Adrenal gland (tissue), 19 donors: ENCODE measurements at places on chromosomes 11 and 22.
A peak's percentile ranks its signal among the peaks of the same experiment; 100 is the strongest.

DNA sequence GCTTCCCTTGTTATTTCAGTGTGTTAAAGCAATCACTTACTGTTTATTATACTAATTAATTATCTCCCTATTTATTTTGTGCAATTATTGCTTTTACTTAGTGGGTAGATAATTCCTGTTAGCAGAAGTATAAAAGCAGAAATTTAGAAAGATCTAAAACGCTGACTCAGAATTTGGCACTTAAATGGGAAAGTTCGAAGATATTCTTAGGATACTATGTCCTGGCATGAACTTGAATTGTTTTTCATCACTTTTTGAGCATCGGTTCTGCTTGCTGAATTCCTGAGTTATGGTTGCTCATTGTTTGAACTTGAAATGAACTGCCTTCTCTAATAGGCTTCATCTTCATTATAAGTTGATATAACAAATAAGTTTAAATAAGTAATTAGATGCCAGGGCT lies 325.4 kb downstream of the JRKL start:
- no peaks in the 10 kb centered on the region for H3K4me1 ChIP-seq
- DNase-seq, result no peak
- H3K36me3 ChIP-seq, result no peaks in the 10 kb centered on the region
- no peaks in the 10 kb centered on the region for H3K27me3 ChIP-seq
- no peak overlapping the region for H3K4me3 ChIP-seq
- H3K27ac ChIP-seq, result no peak overlapping the region

DNA sequence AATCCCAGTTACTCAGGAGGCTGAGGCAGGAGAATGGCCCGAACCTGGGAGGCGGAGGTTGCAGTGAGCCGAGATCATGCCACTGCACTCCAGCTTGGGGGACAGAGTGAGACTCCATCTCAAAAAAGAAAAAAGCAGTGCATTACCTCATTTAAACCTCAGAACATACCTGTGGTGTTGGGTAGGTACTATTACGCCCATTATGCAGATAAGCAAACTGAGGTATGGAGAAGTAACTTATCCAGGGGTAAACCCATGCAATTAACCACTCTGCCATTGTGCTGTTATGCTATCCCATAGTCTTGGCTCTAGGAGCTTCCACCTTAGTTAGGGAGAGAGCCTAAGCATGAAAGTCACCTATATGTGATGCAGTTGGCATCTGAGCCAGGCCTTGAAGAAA lies 2.3 kb upstream of the SEC14L3 start:
- H3K4me1 ChIP-seq, result no peaks in the 10 kb centered on the region
- H3K27ac ChIP-seq, result no peak overlapping the region
- H3K4me3 ChIP-seq, result no peak overlapping the region
- no peaks in the 10 kb centered on the region for H3K27me3 ChIP-seq
- no peak for DNase-seq
- H3K36me3 ChIP-seq, result no peaks in the 10 kb centered on the region

GRCh38 chr22:29310065-29310862 lies 3.8 kb downstream of the GAS2L1 start:
- H3K27ac ChIP-seq, result peak overlapping the region; percentile 82
- H3K4me1 ChIP-seq, result peaks cover 80% of the 10 kb centered on the region
- peak overlapping the region; percentile 7 for H3K4me3 ChIP-seq
- peak; percentile 52 for DNase-seq

DNA sequence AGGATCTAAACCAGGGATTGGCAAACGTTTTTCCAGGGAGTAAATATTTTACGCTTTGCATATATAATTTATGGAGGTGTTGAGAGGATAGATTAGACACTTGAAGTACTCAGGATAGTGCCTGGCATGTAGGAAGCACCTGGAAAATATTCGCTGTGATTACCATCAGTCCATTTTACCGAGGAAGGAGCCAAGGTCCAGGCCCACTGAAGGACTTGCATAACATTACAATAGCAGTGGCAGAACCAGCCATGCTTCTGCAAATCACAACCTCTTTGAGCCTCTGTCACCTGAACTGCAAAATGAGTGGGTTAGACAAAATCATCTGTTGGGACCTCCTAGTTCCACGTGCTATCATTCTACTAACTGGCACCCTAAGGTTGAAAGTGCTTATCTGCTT lies 5.4 kb downstream of the FUT4 start:
- no peaks in the 10 kb centered on the region for H3K36me3 ChIP-seq
- H3K27me3 ChIP-seq, result no peaks in the 10 kb centered on the region
- no peak overlapping the region for H3K27ac ChIP-seq

GRCh38 chr11:22407921-22408320 lies 69.7 kb downstream of the SLC17A6 start:
- H3K4me1 ChIP-seq, result no peaks in the 10 kb centered on the region
- no peaks in the 10 kb centered on the region for H3K36me3 ChIP-seq
- no peak for DNase-seq
- no peak overlapping the region for H3K27ac ChIP-seq
- H3K4me3 ChIP-seq, result no peak overlapping the region

DNA sequence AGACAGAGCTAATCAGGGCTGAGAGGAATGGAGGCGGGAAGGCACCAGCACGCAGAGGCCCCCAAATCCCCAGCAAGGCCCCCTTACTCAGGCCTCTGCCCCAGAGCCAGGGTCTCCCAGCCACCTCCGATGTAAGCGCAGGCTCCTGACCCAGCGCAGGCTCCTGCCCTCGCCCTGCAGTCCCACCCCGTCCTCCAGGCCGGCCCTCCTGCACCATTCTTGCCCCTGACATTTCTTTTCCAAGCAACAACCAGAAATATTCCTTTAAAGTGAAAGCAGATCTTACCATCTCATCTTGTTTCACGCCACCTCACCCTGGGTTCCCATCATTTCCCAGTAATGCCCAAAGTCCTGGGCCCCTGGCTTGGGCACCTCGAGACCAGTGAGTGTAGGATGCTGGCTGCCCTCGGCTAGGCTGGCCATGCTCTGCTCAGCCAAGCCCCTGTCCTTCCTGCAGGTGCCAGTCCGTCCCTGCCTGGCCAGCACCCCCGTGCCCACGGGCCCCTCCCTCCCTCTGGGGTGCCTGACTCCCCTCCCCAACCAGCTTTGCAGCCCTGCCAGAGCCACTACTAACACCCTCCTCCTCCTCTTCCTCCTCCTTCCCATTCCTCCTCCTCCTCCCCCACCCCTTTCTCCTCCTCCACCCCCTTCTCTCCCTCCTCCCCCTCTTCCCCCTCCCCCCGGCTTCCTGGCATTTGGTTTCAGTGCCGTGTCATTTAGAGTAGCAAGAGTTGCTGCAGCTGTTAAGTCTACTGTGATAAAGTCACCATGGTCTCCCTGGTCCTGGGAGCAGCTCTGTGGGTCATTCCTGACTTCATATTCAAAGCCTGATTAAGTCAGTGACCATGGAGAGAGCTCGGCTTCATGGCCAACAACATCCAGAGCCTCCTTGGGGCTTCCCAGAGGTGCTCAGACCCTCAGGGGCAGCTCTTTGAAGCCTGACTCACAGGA lies 78.7 kb downstream of the PIWIL3 start:
- DNase-seq, result no peak
- peaks cover 7% of the 10 kb centered on the region for H3K4me1 ChIP-seq
- no peaks in the 10 kb centered on the region for H3K27me3 ChIP-seq
- H3K4me3 ChIP-seq, result no peak overlapping the region
- no peaks in the 10 kb centered on the region for H3K36me3 ChIP-seq

DNA sequence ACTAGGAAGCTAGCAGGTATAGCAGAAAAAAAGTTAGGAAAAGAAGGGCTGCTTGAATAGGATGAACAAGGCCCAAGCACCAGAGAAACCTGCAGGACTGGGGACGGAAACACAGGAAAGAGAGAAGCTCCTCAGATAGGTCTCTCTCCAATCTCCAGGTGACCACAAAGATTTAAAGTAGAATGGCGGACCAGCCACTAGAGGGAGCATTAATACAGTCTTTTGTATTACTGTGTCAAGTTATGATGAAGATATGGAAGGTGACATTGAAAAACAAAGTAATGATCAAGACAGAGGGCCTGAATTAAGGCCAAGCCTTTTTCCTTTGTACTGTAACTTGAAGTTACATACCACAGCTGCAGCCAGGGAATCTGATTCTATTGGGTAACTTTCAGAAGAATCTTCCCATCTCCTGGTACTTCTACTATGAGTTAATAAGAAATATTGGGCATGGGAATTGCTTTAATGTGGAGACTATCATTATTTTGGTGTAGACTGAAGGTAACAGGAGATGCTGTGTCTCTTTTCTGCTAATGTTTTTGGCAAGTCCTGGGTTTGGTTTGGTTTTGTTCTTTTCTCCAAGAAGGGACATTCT lies 33.8 kb downstream of the OR2AG2 start:
- H3K4me1 ChIP-seq, result no peaks in the 10 kb centered on the region
- no peaks in the 10 kb centered on the region for H3K27me3 ChIP-seq
- no peak overlapping the region for H3K4me3 ChIP-seq
- H3K27ac ChIP-seq, result no peak overlapping the region
- H3K36me3 ChIP-seq, result no peaks in the 10 kb centered on the region

GRCh38 chr22:39309881-39310714 lies 9.3 kb downstream of the RPL3 start:
- no peaks in the 10 kb centered on the region for H3K27me3 ChIP-seq
- H3K27ac ChIP-seq, result peak overlapping the region; percentile 74
- peaks cover 40% of the 10 kb centered on the region for H3K4me1 ChIP-seq
- no peak overlapping the region for H3K4me3 ChIP-seq

DNA sequence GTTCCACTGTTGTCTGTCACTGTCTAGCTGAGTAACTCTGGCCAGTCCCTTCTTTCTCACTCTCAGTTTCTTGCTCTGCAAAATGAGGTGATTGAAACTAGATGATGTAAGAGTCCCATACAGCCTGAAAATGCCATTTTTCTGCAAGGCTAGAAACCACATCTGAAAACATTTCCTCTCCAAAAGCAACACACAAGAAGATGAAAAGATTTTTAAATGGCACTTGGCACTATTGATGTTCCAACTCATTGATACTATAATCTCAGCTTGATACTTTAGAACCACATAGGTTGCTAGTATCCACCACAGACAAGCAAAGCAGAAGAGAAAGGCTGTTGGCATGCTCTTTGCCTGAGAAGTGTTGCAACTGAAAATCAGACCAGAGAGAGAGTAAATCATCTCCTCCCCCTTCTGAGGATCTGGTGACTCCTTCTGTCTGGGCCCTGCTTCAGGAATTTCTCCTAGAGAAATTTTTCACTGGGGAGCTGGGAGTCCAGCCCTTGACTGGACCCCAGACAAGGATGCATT lies 1217.9 kb downstream of the LRRC4C start:
- H3K4me1 ChIP-seq, result no peaks in the 10 kb centered on the region
- no peak overlapping the region for H3K4me3 ChIP-seq
- H3K27me3 ChIP-seq, result no peaks in the 10 kb centered on the region
- DNase-seq, result no peak
- no peaks in the 10 kb centered on the region for H3K36me3 ChIP-seq

DNA sequence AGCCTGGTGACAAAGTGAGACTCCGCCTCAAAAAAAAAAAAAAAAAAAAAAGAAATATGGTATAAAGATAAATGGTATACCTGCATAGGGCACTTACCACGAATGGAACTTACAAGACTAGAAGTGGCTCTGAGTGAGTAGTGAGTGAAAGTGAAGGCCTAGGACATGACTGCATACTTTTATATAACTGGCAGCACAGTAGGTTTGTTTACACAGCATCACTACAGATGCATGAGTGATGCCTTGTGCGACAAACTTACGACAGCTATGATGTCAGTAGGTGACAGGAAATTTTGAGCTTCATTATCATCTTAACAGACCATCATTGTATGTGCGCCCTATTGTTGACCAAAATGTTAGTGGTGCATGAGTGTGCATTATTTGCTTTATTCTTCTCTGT lies 17.7 kb downstream of the XRCC6 start:
- no peak overlapping the region for H3K27ac ChIP-seq
- H3K36me3 ChIP-seq, result peaks cover 91% of the 10 kb centered on the region
- no peak overlapping the region for H3K4me3 ChIP-seq

- no peak overlapping the region for H3K4me3 ChIP-seq
- no peaks in the 10 kb centered on the region for H3K27me3 ChIP-seq
- DNase-seq, result no peak
- no peak overlapping the region for H3K27ac ChIP-seq
Observed at GRCh38 chr11:97290464-97291041, 900.7 kb downstream of the JRKL start.
